ENCODE measurements at places on chromosomes 1 and 21.

DNA sequence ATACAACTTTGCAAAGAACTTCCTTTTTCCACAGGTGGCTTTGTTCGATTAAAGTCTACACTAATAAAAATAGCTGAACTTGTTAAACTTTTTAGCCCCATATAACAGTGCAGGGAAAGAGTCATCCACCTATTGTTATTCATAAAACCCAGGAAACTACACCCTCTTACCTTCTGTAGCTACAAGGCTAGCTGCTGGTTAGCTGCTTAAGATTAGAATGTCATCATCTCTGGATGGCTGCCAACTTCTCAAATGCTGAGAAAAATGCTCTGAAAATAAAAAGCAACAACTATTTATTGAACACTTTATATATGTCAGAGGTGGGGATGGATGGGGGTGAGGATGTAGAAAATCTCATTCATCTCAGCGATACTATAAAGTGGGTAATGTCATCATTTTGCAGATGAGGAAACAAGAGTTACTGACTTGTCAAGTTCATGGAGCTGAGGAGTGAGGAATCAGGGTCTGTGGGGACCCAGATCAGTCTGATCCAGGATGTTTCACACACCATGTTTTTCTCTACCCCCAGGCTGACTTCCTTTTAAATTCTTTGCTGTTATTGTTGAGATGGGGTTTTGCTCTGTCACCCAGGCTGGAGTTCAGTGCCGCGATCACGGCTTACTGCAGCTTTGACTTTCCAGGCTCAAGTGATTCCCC lies 17.1 kb downstream of the ATP5PF start:
- no peak for DNase-seq

DNA sequence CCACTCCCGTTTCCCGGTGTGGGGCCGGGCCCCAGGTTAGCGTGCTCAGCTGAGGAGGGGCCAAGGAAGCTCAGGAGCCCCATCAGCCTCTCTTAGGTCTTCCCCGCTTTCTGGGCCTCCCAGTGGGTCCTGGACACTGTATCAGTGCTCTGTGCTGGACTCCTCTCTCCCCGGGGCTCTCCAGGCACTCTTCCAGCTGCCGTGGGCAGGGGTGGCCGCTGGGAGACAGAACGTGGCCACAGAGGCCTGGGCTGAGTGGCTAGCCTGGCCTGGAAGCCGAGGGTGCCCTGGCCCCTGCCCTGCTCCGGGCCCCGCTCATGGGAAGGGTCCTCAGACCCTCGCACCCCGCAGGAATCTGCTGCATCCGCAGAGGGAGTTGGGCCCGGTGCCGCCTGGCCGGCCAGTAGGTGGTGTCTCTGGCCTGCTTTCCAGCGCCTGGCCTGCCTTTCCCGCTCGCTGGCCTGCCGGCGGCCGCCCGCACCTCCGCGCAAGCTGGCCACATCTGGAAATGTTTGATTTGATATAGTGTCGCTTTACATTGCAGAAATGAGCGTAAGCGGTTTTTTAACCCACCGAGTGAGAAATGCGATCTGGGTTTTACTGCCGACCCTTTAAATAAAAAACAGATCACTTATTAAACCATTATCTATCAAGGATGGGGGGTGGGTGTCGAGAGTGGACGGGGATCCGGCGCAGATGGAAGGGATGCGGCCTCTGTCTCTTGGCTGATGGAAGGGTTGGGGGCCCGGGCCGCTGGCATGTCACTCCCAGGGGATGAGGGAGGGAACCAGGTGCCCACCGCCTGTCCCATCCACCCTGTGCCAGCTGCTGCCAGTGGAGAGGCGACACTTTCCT lies 74.4 kb upstream of the TTC34 start:
- peak; percentile 76 for DNase-seq

DNA sequence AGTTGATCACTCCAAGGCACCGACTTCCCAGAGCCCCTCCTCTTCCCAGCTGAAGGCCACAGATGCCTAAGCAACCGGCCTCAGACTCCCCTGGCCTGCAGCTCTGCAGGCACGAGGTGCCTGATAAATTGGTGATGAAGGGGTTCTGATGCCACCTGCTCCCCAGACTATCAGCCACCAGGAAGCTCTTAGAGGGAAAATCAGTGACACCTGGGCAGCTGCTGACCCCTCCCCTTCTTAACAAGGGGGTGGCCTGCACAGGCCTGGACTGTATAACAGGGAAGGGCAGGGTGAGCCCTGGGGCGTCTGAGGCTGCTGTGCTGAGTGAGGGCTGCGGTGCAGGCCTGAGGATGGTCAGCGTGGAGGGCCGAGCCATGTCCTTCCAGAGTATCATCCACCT lies at the start of gene PADI6:
PADI6 (plus strand) TSS at position 301 of the 400 bp plus-strand sequence; CDS start at position 351, 50 bp downstream.
- DNase-seq = no peak

- no peak for DNase-seq
Observed at GRCh38 chr21:39097335-39097861, 85.9 kb downstream of the PSMG1 start.

DNA sequence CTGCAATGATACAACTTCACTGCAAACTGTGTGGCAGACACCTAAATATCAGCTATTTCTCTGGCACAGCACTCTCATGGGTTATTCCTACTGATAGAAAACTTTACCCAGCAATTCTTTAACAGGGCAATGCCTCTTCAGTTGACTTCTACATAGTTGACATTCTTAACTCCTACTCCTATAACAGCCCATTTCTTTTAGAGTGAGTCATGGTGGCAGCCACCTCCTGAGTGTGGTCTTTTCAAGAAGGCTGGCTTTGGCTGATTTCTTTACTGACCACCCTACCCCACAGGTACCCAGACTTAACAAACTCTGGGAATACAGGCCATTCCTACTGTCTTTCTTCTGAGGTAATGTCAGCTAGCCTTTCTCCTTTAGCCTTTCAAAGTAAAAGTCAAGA lies 805.8 kb upstream of the ADGRL2 start:
- DNase-seq = no peak

- DNase-seq = no peak
Observed at GRCh38 chr1:233721004-233721595, 107.2 kb downstream of the KCNK1 start.

- no peak for DNase-seq
Observed at GRCh38 chr1:11854519-11854918, 4.2 kb downstream of the NPPB start.

DNA sequence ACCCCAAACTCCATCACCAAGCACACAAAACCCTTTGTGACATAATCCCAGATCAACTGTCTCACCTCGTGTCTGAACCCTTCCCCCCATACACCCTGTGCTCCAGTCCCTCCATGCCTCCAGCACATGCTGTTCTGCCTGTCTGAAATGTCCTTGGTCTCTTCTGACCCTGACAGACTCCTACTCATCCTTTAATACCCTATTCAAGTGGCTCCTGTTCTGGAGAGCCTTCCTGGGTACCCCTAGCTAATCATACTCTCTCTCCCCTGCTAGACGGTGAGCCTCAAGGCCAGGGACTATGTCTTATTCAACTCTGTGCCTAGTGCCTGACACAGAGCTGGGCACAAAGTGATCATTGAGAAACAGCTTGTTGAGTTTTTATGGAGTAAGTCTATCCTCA lies 125.0 kb downstream of the LACTBL1 start:
- DNase-seq = no peak

DNA sequence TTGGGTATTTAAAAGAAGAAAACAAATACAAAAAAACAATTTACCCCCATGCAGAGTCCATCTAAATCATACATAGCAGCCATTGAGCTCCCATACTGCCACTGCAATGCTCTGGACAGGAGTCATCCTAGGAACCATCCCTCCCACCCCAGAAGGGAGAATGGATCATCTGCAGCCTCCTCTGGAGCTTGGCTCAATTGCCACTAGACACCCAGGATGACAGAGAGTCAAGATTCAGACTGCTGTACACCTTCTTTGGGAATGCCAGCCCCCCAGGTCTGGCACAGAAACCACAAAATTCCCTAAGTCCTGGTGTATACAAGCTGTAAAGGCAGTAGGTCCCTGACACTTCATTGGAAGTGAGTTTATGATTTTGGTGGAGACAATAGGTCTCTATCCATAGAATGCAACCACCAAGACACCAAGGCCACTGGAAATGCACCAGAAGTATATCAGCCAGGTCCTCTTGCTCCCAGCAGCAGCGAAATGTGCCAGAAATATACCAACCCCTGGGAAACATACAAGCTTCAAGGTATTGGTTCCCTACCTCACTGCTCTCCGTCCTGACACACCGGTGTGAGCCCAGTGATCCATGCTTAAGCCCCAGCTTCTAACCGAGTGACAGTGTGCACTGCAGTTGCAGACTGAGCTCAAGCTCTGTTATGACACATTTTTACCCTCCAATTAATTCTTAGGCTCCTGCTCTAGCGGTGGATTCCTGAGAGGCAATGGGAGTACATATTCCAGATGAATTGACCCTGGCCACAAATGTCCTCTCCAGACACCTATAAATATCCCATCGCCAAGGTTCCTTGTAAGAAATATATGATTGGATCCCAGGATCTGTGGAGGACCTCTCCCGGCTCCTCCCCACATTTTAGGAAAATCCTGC lies 4.4 kb downstream of the TAL1 start:
- no peak for DNase-seq

DNA sequence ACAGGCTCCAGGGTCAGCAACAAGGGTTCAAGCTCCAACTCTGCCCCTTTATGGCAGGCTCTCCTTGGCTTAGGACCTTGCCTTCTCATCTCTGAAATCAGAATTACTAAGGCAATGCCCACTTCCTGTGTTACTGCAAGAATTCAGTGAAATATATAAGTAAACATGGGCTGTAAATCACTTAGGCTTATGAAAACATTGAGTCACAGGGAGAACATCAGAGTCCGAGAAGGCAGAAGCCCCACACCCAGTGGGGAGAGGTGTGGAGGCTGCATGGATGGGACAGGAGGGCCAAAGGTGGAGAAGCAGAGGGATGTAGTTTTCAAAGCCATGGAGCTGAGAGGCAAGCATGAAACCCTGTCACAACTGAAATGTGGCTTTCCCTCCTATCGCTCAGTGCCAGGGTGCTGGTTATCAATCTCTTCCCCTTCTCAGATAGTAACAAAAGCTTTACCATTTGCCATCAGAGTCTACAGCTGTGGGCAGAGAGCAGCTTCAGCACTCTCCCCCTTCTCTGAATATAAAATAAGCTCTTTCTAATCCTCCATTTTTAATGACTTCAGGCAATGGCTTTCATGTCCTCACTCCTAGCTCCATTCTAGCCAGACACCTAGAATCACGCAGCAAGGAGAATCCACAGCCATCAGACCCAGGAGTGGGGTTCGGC lies 3.4 kb downstream of the RGS8 start:
- DNase-seq = no peak

- DNase-seq = no peak
Observed at GRCh38 chr1:37719572-37720195, 27.4 kb downstream of the CDCA8 start.

- peak; percentile 76 for DNase-seq
Observed at GRCh38 chr1:201279313-201279712, 4.0 kb upstream of the PKP1 start.

DNA sequence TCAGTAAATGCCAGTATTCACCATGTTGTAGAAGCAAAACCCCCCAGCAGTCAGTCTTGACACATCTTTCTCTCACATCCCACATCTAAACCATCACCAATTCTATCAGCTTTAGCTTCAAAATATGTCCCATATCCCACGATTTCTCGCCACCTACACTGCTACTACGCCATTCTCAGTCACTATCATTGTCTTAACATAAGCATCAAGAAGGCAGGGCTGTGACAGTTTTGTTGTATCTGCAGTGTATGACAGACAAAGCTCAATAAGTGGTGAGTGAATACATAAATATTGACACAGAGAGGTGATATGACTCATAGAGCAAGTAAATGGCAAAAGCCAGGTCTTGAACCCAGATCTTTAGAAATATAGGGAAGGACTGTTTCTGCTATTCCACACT lies 59.9 kb downstream of the JAK1 start:
- no peak for DNase-seq

Data from right cardiac atrium (tissue), 5 donors.